ENCODE measurements at places on chromosomes 1 and 21.
A peak's percentile ranks its signal among the peaks of the same experiment; 100 is the strongest.

DNA sequence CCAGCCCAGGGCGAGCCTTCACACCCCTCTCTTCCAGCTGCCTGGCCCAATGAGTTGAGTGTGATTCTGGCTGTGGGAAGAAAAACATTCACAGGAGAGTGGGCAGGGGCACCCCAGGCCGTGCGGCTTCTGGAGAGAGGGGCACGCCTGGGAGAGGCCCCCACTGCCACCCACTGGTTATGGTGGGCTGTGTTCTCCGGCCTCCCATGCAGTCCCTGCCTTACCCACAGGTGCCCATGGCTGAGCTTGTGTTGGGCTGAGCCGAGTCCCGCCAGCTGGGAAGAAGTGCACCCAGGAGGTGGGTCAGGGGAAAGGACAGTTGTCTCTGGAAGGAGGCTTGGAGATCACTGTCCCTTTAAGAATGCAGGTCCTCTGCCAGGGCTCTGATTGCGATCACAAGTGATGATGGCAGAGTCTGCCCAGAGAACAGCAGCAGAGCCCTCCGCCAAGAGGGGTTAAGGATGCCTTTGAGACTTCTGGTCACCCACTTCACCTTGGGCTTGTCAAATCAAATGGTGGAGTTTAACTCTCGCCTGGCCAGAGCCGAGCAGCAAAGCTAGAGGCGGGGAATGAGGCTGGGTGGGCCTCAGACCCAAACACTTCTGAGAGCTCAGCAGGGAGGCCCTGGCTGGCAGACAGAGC lies 124.7 kb upstream of the ARHGEF16 start:
- DNase-seq, result peak; percentile 81

DNA sequence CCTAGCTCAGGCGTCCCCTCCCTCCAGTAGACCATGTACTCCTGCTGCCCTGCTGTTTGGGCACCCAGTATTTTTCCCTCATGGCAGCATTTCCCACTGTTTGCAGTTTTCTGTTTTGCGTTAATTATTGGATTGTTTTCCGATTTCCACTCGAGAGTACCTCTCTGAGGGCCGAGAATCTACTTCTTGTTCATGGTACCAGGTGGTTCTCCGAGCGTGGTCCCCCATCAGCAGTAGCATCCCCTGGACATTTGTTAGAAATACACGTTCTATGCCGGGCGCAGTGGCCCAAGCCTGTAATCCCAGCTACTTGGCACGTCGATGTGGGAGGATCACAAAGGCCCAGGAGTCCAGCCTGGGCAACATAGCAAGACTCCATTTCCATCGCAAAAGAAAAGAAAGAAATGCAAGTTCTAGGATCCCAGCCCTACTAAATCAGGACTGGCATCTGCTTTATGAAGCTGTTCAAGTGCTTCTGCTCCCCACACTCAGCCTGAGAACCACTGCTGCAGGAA lies 690 bp downstream of the RRP1 start:
- no peak for DNase-seq

GRCh38 chr21:34046917-34047316 lies 26.5 kb upstream of the MRPS6 start:
- DNase-seq, result no peak

DNA sequence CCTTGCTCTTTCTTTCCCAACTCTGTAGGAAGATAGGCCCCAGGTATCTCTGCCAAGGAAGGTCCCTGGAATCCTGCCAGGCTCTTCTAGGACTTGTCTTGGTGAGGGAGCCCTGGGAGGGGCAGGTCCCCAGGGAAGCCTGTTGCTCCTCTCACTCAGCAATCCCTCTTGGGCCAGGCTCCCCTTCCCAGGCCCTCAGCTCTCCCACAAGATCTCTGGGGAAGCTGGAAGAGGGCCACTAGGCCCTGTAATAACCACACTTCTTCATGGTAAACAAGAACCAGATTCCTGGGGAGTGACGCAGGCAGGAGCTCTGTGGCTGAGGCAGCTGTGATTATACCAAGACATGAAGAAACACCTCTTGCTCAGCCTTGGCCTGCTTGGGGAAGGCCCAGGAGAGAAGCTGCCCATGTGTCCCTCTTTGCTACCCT lies 9.9 kb upstream of the MAPKAPK2 start:
- DNase-seq, result peak; percentile 91

GRCh38 chr1:197210426-197210825 lies 57.6 kb upstream of the CRB1 start:
- no peak for DNase-seq

GRCh38 chr1:74733604-74734484 lies 892 bp downstream of the TYW3 start:
- peak; percentile 5 for DNase-seq

- peak; percentile 62 for DNase-seq
Measured at GRCh38 chr1:181846001-181846645, 215.4 kb downstream of the ZNF648 start.

DNA sequence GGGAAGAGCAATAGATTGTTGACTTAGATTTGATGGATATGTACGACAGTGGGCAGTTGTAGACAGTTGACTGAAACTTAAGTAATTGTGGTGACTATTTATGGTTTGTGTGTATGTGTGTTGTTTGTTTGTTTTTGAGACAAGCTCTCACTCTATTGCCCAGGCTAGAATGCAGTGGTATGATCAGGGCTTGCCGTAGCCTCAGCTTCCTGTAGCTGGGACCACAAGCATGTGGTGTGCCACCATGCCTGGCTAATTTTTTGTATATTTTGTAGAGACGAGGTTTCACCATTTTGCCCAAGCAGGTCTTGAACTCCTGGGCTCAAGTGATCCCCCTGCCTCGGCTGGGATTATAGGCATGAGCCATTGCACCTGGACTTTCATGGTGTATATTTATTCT lies 9.8 kb downstream of the SDHC start:
- DNase-seq, result no peak

GRCh38 chr1:166903232-166903631 lies 27.2 kb upstream of the TADA1 start:
- DNase-seq, result no peak

DNA sequence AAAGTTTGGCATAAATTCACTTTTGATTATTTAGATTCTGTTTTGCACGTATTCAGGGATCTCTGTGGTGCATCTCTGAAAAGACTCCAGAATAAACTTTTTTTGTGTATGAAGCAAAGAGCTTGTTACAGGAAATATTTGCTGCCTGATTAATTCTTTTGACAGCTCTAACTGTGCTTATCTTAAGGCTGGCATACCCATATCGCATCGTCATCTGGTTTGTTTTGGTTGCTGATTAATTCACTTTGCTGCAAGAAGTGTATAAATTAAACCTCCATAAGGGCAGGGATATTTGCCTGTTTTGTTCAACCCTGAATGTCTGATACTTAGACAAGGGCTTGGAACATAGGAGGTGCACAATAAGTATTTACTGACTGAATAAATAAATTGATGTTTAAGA lies 17.5 kb upstream of the DUSP10 start:
- DNase-seq, result no peak

- no peak for DNase-seq
Measured at GRCh38 chr1:211920602-211921226, 90.2 kb upstream of the LPGAT1 start.

- peak; percentile 73 for DNase-seq
Measured at GRCh38 chr1:164613176-164613575, 54.2 kb downstream of the PBX1 start.

DNA sequence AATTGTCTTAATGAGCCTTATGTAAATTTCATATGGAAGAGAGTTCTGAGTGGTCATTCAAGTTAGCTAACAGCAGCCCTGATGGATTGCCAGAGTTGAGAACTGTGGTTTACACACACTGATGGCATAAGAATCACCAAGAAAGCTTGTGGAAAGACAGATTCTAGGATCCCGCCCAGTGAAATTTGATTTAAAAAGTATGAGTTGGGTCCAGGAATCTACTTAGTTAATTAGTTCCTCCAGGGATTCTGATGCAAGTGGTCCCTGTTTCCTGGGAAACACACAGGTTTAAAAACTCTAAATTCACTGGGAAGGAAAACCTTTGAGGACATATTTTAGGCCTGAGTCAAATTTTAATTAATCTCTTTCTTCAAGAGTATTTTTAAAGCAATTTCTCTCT lies 144.3 kb downstream of the NTPCR start:
- DNase-seq, result no peak

- no peak for DNase-seq
Measured at GRCh38 chr1:20950679-20951078, 163.6 kb upstream of the HP1BP3 start.

DNA sequence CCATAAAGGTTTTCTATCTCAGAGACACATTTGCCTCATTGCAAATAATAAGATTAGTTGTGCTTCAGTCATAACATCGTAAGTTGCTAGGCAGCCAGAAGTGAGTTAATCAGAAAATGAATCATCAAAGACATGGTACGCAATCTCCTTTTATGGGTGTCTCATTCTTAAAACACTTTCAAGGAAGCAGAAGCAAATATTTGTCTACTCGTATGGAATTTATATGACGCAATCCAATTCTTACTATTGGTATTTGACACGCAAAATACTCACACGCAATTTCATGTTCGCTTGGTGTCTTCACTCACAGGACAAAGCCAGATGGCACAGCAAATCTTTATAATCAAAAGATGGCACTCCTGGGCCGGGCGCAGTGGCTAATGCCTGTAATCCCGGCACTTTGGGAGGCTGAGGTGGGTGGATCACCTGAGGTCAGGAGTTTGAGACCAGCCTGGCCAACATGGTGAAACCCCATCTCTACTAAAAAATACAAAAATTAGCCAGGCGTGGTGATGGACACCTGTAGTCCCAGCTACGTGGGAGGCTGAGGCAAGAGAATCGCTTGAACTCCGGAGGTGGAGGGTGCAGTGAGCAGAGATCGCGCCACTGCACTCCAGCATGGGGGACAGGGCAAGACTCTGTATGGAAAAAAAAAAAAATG lies 56.4 kb downstream of the HLCS start:
- DNase-seq, result no peak

DNA sequence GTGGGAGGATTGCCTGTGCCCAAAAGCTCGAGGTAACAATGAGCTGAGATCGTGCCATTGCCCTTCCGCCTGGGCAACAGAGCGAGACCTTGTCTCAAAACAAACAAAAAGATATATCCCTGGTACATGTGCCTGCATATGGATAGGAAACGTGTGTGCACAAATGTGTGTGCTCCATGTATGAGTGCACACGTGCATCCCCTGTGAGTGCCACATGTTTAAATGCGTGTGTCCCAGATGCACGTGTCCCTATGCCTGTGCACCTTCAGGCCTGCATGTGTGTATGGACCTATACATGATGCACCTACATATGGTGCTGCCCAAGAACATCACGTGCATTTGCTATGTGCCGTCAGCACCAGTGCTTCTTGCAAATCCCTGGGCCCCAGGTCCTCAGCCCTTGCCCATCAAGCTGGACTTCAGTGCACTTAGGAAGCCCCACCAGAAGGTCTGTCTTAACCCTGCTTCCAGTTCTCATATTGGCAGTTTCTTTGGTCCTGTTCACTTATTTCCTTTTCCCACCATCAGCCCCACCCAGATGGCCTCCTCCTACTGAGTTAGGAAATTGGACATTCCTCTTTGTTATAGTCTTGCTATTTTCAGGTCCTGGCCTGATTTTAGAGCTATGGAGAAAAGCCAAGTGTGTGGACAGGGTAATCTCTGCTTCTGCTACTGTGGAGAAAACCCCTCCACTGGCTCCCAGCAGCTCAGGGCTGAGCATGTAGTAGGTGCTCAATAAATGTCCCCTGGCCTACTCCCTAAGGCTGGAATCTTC lies 15.4 kb downstream of the TIE1 start:
- no peak for DNase-seq

DNA sequence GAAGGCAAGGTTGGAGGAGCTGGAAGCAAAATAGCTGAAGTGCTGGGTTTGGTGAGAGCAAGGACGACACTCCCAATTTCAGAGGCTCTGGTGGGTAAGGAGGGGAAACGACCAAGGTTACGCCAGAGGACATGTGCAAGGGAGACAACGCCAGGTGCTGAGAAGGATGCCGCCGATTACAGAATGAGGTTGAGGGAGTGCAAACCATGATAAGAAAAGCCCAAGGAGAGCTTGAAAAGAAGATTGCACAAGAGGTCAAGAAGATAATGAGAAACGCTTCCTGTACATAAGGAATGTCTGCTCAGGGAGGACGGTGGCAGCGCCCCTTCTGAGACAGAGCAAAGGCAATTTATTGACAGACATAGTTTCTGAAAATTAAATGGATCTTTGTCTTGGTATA lies 382.0 kb upstream of the PROX1 start:
- DNase-seq, result no peak

GRCh38 chr1:89808441-89809117 lies 12.3 kb upstream of the LRRC8D start:
- DNase-seq, result no peak

- no peak for DNase-seq
Measured at GRCh38 chr1:226717256-226717909, 21.7 kb downstream of the ITPKB start.

DNA sequence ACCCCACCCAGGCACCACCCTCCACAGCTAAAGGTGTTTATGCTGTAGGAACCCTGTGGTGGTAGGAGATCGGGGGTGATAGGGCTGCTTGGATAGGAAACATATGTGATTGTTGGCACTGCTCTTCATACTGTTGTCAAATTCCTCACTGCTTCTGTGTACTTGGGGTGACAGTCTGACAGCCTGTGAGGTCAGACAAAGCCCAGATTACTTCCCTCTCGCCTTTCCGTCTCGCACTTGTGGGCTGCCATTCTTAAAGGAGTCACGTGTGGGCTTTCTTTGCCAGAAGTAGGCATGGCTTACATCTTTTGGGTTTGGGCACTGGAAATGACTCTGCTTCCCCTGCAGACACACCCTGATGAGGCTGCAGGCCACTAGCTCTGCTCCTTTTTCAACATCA lies 363.8 kb downstream of the DISC1 start:
- DNase-seq, result no peak

DNA sequence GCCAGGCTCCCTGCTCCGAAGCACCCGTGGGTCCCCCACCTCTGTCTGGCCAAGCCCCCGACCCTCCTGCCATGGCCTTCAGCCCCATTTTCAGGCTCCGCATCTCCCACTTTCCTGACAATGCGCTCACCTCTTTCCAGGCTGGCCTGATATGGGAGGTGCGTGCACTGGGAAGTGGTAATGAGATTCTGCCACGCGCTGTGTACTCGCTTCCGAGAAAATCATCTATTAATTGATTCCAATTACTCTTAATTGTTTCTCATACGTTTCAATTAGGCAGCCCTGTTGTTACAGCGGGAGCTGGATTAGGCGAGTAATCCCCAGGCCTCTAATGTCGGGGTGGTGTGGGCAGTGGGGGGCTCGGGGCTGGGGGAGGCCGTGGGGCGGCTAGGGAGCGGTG lies 122.4 kb upstream of the ARHGEF16 start:
- DNase-seq, result no peak

DNA sequence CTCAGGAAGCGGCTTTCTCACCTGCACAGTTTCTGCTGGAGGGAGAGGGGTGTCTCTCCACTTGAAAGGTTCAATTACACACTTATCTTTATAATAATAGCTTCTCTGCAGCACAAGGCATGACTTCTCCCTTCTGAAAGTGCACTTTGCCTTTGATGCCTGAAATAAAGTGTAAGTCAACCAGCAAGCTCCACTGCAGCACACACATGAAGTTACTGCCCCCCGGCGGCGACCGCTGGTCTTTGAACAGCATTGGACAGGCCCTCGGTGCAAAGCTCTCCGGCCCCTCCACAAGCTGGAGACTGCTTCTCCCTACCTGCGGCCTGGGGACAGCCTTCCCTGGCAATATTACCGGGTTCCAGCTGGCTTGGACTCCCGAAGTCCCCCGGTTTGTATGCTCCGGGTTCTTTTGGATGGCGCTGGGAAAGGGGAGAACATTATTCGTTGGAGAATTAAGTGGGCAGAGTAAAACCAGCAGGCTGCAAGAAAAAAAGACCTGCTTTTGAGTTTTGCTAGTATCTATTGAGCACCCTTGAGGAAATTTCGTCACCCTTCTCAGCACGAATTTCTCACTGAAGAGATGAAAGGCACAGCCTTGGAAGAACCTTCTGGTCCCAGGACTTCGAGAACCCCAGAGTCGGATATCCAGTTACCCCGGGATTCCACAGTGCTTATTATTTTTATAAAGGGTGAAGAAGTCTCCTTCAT lies 11.8 kb downstream of the RCAN1 start:
- DNase-seq, result peak; percentile 86

Data from thyroid gland (tissue), 4 donors.